Renal pelvis (tissue), 12 donors: ENCODE measurements at places on chromosomes 2 and 18. TPM values are rescaled to one million over a fixed set of nuclear protein-coding genes. Genes with fewer than 3 reads are reported as not detected.

DNA sequence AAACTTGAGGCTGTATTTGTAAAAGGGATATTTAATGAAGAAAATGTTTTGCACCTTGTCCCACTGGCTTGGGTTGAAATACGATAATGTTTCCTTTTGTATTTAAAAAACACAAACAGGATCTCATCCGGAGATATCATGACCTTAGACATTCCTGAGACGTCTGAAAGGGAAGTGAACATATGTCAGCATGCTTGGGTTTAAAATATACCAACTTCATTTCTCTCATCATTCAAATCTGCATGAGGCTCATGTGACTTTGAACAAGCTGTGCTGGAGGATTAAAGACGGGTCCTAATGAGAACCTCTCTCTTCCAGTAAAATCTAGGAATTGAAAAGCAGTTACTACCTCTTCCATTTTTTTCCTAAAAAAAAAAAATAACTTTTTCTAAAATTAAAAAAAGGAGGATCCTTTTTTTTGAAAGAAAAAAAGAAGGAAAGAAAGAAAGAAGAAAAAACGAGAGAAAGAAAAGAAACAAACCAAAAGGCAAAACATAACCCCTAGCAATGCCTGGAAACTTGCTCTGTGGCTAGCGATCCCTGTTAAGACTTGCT is 106.8 kb upstream of the ZFP36L2 start:
- DNase-seq: no peak

DNA sequence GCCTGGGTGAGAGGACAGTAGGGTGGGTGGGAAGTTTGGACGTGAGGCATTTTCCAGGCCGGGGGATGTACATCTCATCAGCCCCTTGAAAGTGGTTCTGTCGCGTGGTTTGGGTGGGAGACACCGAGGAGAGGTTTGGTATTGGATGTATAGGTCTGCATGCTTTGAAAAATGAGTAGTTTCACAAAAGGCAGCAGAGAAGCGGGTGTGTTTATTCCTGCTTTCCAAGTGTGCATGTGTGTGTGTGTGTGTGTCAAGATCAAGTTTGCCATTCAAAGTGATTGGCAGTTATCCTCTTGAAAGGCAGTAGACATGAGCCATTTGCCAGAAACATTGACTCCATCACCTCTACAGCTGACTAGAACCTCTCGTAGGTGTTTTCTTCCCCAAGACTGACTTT is 423.1 kb upstream of the POU3F3 start:
- DNase-seq: no peak

GRCh38 chr2:12059616-12060441 is 313.4 kb downstream of the LPIN1 start:
- no peak for DNase-seq

LCT gene
- 0.04 TPM for polyA plus RNA-seq

DNA sequence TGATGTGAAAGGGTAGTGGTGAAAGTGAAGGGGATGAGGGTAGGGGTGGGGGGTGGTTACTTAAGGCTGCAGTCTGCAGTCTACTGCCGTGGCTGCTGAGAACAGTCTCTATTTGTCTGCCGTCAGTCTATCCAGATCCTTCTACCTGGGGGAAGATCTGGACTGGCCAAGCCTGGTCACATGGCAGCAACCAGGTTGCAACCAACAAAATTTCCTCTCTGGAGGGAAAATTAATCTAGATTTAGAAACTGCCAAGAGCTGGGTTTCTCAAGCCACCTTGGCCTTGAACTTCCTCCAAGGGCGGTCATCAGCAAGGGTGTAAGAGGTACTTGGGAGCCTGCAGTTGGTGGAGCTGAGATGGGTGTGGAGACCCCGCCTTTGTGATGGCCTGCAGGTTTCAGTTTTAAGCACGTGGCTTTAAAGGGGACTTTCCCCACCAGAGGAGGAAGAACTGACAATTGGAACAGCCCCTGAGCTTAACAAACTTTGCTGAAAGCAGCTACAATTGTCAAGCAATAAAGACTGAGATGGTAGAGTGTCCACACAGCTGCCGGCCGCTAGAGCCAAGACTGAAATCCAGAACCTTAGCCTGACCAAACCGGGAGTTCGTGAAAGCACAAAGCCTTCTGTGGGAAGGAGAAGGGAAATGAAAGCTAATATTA is 31.4 kb upstream of the KCMF1 start:
- no peak for DNase-seq

- DNase-seq: no peak
These were observed 288.3 kb upstream of the FBXO11 start for GRCh38 chr2:48194641-48195040.

UNC80 gene
- 1.3 TPM for polyA plus RNA-seq

CPLX4 gene
- 0.22 TPM for polyA plus RNA-seq

DNA sequence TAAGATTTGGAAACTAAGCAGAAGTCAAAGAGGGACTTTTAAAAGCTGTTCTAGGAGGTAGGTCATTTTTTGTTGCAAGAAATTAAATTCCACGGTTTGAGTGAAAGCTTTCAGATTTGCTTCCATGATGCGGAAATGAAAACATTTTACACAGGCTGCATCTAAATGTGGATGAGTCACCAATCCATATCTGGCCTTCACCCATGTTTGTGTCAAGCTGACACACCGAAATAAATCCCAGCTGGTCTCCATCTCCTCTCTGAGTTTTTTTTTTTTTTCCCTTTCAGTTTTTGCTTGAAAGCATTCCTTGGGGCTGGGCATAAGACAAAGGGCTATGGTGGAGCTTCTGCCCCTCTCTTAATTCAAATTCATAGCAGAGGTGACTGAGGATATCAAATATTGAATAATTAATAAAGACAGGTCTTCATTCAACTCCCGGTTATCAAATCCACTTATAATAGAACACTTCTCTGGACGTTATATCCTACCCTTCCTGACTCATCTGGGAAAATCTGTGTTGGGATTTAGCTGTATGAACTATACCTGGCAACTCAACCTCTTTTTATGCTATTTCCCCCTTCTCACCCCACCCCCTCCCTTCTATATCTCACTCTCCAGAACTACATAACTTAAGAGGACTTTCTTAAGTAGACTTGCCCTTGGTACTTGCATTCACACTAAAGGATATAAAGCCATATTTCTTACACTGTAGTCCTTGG is 558.3 kb upstream of the GCFC2 start:
- no peak for DNase-seq

GRCh38 chr2:184032983-184033382 is 565.3 kb upstream of the ZNF804A start:
- no peak for DNase-seq

- DNase-seq: no peak
These were observed 35.1 kb downstream of the CHN1 start for GRCh38 chr2:174970092-174970491.

GRCh38 chr2:150759531-150759930 is 272.1 kb upstream of the RND3 start:
- DNase-seq: no peak
